ENCODE measurements at places on chromosomes 7 and 10. TPM values are rescaled to one million over a fixed set of nuclear protein-coding genes. Genes with fewer than 3 reads are reported as not detected.

GRCh38 chr10:71957546-71958275, 6.5 kb upstream of the CHST3 start:
- DNase-seq, result no peak

DNA sequence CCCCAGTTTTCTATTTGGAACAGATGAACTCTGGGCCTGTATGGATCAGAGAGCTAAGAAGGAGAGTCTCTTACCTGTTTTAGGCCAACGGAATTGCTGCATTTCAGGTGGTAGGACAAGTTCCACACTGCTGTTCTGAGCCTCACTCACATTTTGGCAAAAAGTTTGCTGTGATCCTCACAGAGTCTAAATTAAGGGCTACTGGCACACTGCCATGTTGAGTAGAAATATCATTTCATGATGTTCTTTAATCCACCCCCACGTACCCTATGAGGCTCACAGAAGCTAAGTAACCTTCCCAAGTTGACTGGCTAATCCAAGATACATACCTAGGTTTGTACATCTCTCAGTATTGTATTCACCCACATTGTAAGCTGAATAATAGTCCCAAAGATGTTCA, 447.2 kb downstream of the INHBA start:
- no peak for DNase-seq

- no peak for DNase-seq
Observed at GRCh38 chr7:143238289-143238980, 16.6 kb downstream of the TAS2R40 start.

DNA sequence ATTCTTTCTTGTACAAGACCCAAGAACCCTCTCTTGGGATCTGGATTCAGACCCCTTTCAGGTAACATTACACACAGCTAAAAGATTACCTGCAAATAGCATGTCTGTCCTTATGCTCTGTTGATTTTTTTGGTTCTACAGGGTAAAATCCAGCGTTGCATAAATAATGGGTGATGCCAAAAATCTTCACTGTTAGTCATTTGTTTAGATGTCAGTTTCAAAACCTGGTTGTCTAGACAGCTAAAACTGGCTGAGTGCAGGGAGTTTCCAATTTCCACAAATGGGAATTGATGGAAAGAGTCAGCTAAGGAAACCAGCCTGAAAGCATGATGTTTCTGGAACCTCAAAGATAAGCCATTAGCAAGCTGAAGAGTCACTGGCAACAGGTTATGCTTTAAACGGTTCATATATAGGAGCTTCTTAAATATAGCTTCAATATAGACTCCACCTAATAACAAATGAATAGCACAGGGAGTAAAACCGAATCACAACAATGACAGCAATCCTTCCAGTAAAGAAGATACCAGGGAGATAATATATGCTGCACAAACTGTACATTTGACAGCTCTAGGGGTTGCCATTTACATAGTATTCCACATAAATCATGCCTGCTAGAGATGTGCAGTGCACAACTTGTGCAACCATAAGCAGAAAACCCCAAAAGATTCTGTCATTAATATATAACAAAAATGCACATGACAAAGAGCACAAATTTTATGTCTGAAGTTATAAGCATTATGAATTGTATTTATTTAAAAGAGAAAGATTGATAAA, 20.4 kb downstream of the CCDC71L start:
- no peak for DNase-seq

- DNase-seq, result no peak
Observed at GRCh38 chr7:77258014-77258413, 58.4 kb upstream of the FGL2 start.

DNA sequence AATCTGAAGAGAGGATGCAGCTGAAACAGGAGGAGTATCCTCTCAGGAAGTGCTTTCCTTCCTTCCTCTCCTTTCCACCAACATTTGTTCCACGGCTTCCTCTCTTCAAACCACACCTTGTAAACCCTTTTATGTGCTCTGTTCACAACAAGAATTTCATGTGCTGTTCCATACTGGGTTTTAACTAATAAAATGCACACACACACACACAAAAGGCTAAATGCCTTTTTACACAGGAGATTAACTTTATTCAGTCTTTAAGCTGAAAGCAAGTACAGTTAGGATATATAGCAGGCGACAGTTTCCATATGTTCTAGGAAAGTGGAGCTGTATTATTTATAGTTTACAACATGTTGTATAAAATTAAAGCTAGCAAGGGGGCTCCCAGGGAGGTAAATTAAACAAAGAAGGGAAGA, 106.7 kb downstream of the REEP3 start:
- DNase-seq, result no peak

- no peak for DNase-seq
Observed at GRCh38 chr7:157715071-157715937, 378.5 kb downstream of the DNAJB6 start.

- no peak for DNase-seq
Observed at GRCh38 chr7:92547579-92547978, 19.0 kb downstream of the RBM48 start.

DNA sequence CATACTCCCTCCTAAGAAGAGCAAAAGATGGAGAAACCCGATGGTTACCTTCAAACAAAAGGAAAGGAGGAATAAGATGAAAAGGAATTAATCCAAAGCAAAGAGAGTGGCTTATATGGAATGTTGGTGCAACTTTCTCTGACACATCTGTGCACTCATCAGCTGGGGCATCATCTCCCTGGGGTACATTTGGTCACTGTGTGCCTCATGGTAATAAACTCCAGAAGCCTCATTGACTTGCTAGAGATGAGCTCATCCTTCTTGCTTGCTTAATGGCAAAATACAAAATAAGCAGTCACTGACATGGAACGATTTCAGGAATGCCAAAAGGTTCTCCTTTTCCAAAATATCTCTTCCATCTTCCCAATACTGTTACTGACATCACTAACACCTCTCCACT, 22.5 kb downstream of the CAV1 start:
- no peak for DNase-seq

- DNase-seq, result no peak
Observed at GRCh38 chr7:38292442-38292841, 19.0 kb upstream of the TARP start.

GRCh38 chr10:109202111-109202510, 721.2 kb downstream of the XPNPEP1 start:
- DNase-seq, result peak; percentile 21

GRCh38 chr10:5500162-5500670, 846 bp upstream of the CALML5 start:
- no peak for DNase-seq

- no peak for DNase-seq
Observed at GRCh38 chr7:13992596-13992964, 3.1 kb upstream of the ETV1 start.

DNA sequence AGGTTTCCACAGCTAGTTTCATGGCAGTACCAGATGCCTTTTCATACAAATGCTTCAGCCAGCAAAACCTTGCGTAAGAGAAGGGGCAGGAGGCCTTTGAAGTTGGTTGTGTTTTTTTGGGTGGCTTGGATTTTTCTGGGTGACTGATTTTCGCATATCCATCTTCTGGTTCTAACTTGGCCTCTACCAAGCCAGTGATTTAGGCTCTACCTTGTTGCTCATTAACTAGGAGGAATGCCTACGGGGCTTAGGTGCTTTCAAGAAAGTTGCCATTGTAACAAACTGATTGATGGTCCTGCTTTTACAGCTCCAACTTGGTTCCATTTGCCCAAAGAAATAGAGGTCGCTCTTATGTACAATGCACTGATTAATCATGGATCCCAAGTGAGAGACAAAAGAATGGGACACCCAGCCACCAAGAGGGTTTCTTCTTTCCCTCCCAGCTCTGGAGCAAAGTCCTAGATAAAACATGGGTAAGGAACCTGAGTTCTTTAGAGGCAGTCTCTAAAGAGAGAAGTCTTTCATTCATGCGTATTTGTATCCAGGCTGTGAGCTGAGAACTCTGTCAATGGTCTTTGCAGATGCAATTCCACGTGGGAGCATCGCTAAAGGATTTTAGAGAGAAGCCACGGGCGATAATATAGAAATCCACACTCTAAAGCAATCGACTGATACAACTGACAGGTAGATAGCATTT, 92.1 kb upstream of the FGFR2 start:
- no peak for DNase-seq

DNA sequence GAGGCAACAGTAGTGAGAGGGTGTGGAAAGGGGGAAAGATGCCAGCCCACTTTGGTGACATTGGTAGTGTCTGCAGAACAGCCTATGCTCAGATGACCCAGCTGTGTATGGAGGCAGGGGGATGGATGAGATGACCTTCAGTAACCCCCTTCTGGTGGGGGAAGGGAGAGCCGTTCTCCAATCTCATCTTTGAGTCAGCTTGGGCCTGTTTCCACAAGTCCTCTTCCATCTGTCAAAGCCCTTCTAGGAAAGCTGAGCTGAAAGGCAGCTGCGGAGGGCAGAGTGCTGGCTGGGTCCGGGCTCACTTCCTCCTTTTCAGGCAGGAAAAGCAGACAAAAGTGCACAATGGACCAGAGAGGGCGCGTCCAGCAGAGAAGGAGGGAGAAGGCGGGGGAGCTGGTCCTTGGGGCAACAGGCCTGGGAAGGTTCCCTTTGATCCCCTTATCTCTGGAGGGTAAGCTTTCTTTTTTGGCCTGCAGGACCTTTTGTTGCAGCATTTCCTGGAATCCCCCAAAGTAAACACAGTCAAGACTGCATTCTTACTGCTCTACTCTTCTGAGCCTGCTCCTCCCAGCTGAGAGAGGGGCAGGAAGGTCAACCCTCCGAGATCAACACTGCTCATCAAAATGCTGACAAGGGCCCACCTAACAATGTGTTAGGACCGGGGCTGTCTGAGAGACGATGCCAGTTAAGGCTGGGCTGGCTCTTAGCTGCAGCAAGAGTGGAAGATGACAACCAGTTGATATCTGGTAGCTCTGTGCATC, 1.2 kb upstream of the LRMDA start:
- DNase-seq, result peak; percentile 64

DNA sequence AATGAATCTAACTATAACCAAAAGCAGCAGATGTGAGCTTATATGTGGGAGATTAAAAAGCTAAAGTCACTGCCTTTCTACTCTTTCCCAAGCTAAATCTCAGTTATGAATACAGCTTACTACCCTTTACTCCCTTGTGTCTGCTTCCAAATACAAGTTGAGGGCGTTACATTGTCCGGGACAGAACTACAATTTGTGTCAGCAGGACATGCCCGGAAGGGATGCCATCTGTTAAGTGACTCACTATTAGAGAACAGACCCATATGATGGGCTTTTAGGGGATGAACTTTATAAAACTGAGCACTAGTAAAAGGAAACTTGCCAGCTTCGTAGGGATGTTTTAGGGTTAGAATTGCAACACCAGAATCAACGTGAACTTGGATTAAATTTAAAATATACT, 299.7 kb upstream of the CSTF2T start:
- no peak for DNase-seq

- DNase-seq, result no peak
Observed at GRCh38 chr7:87331687-87332252, 13.7 kb upstream of the CROT start.

DNA sequence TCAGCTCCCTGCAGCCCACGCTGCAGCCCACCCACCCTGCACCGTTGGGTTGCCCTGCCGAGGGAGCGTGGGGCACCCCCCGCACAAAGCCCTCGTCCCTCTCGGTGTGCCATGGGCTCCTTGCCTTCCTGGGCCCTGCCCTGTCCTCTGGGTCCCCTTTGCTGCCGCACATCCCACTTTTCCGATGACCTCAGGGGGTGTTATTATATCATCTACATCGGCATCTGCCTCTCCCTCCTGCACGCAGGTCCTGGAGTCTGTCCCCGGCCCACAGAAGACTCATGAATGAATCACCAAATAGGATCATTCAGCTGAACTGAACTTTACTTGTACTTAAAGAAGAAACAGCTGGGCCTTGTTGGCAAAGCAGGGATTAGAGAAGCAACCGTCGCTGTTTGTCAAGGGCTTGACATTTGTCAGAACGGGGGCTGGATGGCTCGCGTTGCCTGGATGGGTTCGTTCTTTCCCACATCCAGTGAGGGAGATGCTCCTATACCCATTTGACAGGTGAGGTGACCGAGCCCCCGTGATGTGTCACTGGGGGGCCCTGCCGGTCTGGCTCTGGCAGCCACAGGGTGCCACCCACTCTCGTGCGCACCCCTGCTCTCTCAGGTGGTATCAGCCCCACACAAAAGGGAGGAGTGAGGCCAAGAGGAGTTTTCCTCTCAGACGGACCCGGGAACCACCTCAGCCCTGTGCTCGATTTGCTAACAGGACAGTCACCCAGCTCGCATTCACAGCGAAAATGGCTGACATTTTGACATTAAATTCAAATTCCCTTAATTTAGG, 58.6 kb upstream of the EBF3 start:
- no peak for DNase-seq

Gene AKR1D1
- polyA plus RNA-seq, result 0.02 TPM

Gene GBX1
- polyA plus RNA-seq, result not detected

Gene C7orf57
- not detected for polyA plus RNA-seq

Gene IGFBP1
- 0.12 TPM for polyA plus RNA-seq

Gene DPYSL4
- polyA plus RNA-seq, result 1.4 TPM

Gene CLDN12
- 10.5 TPM for polyA plus RNA-seq

Gene SAP25
- 14.7 TPM for polyA plus RNA-seq

Gene SLC26A3
- polyA plus RNA-seq, result not detected

Gene HMX2
- polyA plus RNA-seq, result not detected

Gene ALOX5
- 44.3 TPM for polyA plus RNA-seq

Gene MINPP1
- 5.5 TPM for polyA plus RNA-seq

Gene CHCHD3
- polyA plus RNA-seq, result 7.9 TPM

Gene PLAC9
- polyA plus RNA-seq, result 14.6 TPM

Gene ZPBP
- 0.33 TPM for polyA plus RNA-seq

Gene CYP3A7
- polyA plus RNA-seq, result 0.23 TPM

Gene FAM25G
- polyA plus RNA-seq, result not detected
